ENCODE measurements at places on chromosomes 13 and 19.

DNA sequence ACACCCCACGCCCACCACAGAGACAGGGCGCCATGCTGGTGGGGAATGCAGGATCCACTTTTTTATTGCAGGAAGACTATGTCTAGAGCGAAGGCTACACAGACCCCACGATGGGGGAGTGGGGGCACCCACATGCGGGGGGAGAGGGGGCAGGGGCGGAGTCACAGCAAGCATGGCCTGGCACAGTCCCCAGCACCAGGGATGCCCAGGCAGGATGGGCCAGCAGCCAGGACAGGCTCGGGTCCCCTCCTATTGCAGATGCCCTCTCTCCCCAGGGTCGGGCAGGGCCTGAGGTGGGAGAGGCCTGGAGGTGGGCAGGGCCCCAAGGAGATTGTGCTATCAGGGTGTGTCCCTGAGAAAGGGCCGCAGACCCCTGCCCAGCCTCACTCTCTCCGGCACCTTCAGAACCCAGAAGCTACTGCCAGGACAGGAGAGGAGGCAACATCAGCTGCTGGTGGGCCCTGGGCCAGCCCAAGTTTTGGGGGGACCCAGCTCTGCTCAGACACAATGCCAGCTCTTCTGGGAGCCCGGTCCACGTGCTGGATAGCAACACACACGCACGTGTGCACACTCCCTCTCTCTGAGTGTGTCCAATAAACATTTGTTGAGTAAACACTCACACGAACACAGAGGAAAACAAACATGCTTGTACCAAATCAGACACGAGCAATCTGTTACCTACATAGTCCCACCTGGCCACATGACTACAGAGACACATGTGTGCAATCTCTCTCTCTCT is 6.5 kb downstream of the DIRAS1 start:
- no peak for DNase-seq

- DNase-seq: no peak
Observed at GRCh38 chr19:39347332-39348164, 5.3 kb downstream of the SAMD4B start.

DNA sequence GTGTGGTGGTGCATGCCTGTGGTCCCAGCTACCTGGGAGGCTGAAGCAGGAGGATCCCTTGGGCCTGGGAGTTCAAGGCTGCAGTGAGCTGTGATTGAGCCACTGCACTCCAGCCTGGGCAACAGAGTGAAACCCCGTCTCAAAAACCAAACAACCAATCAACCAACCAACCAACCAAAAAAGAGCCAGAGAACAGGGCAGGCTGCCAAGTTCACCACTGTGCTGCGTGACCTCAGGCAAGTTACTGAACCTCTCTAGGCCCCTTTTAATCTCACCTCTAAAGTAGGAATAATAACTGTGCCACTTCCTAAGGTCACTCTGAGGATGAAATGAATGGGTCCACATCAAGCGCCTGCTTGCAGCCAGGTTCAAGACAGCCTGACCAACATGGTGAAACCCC is 16.9 kb downstream of the TJP3 start:
- DNase-seq: no peak

DNA sequence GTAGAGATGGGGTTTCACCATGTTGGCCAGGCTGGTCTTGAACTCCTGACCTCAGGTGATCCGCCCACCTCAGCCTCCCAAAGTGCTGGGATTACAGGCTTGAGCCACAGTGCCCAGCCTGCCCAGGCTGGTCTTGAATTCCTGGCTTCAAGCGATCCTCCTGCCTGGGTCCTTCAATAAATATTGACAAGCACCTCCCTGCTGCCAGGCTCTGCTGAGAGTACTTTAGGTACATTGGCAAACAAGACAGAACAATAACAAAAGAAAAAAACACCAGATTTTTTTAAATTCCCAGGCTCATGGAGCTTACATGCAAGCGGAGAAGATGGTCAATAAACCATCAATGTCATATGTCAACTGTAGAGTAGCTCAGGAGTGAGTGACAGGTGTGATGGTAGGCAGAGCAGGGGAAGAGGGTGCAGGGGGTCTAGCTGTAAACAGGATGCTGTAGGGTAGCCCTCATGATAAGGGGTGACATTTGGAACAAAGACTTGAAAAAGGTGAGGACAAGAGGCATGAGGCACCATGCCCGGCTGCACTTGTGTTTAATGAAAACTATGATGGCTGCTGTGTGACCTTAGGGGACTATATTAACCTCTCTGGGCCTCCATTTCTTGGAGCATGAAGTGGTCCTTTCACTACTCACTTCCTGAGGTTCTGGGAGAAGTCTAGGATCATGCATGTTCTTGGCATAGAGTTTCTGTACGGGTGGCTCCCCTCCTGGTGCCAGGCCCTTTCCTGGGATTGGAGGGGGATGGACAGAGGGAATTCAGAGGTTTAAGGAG is 19.6 kb downstream of the SULT2B1 start:
- no peak for DNase-seq

- no peak for DNase-seq
Observed at GRCh38 chr13:100497389-100497788, 91.2 kb downstream of the GGACT start.

- DNase-seq: peak; percentile 53
Observed at GRCh38 chr13:71864986-71865873, 1.8 kb downstream of the DACH1 start.

- DNase-seq: peak; percentile 95
Observed at GRCh38 chr13:102584434-102584833, 12.4 kb upstream of the TPP2 start.

DNA sequence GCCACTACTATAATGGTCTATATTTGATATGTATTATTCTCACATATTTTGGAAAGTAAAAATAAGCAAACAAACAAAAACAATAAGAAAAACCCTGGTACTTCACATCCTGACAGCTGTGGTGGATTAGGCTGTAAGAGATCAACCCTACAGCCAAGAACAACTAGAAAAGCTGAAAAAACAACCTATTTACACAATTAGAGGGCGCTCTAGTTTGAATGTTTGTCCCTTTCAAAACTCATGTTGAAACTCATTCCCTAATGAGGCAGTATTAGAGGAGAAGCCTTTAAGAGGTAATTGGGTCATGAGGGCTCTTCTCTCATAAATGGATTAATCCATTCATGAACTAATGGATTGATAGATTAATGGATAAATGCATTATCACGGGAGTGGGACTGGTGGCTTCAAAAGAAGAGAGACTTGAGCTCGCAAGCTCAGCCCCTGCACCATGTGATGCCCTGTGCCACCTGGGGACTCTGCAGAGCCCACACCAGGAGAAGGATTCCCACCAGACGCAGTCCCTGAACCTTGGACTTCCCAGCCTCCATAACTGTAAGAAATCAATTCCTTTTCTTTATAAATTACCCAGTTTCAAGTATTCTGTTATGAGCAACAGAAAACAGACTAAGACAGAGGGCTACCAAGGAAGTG is 733.9 kb upstream of the ARGLU1 start:
- DNase-seq: no peak

- DNase-seq: no peak
Observed at GRCh38 chr13:30787738-30788525, 52.6 kb downstream of the ALOX5AP start.

- no peak for DNase-seq
Observed at GRCh38 chr13:110911880-110912279, 3.0 kb downstream of the ANKRD10 start.

- DNase-seq: no peak
Observed at GRCh38 chr19:35318679-35319448, 10.1 kb upstream of the CD22 start.

DNA sequence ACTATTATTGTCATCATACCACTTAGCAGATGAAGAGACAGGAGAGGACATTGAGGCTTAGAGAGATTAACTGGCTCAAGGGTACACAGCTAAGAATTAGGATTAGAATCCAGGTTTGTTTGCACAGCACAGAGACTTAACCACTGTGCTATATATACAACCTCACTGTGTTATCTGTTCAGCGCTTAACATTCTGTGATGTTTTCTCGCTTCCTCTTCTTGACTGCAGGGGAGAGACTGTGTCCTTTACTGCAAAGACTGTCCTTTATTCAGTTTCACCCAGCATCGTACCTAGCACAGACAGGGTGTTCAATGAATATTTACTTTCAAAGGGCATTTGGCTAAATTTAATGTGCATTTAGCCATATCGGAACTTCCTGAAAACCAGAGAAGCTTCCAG is 54.9 kb upstream of the PCDH8 start:
- no peak for DNase-seq

GRCh38 chr13:31997641-31998040 is 33.9 kb upstream of the FRY start:
- no peak for DNase-seq

DNA sequence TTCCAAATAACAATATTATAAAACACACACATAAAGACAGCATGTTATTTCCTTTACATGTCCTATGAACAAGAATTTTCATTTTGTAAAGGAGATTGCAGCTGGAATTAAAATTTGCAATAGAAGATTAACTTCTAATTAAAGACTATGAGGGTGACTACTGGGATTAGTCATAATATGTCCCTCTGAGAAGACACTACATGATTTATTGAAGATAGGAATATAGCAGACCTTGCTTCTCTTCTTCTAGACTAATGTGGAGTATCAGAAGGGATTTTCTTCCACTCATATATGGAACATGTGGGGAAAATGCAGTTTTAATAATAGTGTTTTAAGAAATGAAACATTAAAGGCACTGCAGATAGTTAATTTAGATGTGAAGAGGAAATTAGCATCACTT is 177.8 kb downstream of the NALCN start:
- DNase-seq: no peak

DNA sequence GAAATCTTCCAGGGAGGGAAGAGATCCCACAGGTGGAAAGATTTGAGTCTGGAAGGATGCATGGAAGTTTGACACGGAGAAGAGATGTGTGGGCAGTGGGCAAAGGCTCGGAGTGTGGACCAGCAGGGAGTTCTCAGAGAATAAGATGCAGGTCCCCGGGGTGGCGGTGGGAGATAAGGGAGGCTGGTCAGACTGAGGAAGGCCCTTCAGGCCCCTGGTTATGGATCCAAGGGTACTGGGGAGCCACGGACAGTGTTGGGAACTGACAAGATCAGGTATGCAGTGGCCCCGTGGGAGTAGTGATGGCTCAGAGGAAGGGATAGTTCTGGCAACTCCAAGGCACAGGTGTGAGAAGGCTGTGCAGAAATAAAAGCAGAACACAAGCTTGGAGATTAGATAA is 2.5 kb downstream of the CAMSAP3 start:
- DNase-seq: no peak

DNA sequence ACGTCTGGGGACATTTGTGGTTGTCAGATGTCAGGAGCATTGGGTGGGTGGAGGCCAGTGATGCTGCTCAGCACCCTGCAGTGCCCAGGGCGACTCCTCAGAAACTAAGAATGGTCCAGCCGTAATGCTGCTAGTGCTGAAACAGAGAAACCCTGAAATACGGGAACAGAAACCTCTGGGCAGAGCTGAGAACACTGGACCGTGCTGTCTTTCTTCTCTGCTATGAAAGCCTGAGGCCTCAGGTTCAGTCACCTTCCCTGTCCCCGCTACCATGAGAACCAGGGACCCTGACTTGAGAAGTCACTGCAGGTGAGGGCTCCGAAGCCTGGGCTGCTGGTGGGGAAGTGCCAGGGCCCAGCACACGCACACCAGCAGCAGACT is 13.4 kb downstream of the CAPS start:
- no peak for DNase-seq

DNA sequence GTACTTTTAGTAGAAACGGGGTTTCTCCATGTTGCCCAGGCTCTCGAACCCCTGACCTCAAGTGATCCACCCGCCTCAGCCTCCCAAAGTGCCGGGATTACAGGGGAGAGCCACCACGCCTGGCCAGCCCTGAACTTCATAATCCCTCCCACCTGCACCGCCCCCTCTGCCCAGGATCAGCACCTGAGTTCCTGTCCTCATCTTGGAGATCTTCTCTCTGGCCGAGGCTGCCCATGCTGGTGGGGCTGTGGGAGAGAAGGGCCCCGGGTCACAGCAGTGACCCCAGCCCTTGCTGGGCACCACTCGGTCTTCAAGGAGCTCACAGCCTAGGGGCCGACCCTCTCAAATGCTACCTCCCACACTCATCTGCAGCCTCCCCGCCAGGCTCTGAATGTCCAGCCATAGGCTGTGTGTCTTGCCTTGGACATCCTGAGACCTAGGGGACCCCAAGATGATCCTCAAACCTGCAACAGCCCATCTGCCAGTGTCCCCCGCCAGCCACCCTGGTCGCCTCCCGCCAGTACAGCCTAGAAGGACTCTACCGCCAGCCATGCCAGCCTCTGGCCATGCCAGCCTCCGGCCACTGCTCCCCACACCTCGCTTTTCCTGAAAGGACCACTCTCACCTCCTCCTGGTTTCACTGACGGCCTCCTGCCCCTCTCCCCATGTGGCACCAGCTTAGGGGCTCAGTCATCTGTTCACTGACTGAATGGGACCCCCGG is 1.5 kb downstream of the ATP8B3 start:
- DNase-seq: no peak
